ENCODE measurements at places on chromosomes 16 and 17.

GRCh38 chr17:10127819-10128425, 70.5 kb downstream of the GAS7 start:
- DNase-seq, result peak; percentile 89

- peak; percentile 87 for DNase-seq
Measured at GRCh38 chr17:1134634-1135324, 45.0 kb downstream of the ABR start.

GRCh38 chr17:73291260-73291801, 20.5 kb downstream of the CDC42EP4 start:
- DNase-seq, result peak; percentile 91

DNA sequence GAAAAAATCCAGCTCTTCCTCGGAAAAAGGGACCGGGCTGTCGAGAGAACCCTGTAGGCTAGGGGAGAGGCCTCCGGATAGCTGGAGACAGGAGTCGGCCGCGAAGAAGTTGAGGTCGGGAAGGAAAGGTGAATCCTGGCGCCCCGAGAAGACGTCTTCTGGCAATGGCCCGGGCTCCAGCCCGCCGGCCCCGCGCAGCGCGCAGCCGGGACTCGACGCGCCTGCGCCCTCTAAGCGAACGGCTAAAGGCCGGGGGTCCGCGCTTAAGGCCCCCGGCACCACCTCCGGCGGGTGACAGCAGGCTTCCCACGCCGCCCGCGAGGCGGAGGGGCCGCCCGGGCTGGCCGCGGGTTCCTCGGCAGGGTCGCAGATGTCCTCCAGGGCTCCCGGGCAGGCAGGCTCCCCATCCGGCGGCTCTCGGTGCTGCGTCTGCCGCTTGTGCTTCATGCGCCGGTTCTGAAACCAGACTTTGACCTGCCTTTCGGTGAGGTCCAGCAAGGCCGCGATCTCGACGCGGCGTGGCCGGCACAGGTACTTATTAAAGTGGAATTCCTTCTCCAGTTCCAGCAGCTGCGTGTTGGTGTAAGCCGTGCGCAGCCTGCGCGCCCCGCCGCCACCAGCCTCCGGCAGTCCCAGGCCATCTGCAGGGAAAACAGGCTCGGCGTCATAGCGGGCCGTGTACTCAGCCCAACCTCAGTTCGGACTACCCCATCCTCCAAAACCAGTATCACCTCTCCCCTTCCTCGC, 1.6 kb downstream of the HOXB2 start:
- peak; percentile 33 for DNase-seq
